ENCODE measurements at places on chromosomes 5 and 9. TPM values are rescaled to one million over a fixed set of nuclear protein-coding genes. Genes with fewer than 3 reads are reported as not detected.

GRCh38 chr5:151110992-151111391 is 30.2 kb upstream of the TNIP1 start:
- no peak for DNase-seq

GRCh38 chr5:13250464-13251291 is 693.8 kb downstream of the DNAH5 start:
- no peak for DNase-seq

DNA sequence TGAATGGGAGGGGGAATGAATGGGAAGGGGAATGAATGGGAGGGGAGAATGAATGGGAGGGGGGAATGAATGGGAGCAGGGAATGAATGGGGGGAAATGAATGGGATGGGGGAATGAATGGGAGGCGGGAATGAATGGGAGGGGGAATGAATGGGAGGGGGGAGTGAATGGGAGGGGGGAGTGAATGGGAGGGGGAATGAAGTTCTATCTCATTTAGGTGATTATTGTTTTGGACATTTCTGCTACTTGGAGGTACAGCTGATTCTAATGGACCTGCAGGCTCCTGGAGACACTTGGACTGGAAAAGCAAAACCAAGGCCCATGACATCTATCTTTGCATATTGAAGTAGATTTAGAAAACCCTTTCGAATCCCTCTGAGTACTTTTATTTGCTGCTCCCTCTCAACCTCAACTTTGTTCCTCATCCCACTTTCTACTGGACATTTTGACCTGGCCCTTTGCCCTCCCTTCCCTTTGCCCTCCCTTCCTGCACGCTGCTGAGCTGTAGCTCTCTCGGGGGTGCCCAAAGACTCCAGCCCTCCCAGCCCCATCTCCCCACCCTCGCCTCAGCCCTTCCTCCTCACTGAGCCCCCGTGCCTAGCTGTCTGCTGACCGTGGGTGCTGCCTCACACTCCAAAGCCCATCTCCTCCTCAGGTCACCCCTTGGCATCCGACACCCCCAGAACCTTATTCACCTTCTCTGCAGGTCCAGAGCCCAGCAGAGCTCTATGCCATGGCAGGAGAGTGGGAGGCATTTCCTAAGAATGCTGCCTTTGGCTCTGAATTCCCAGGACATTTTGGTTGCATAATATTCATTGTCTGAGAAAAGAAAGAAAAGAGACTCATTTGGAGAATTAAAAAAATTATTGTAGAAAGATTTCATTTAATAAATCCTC is 19.9 kb upstream of the LPCAT1 start:
- no peak for DNase-seq

GRCh38 chr5:161094411-161094810 is 242.4 kb upstream of the ATP10B start:
- no peak for DNase-seq

The PCDHAC2 gene
- total RNA-seq: 5.4 TPM

The LHX2 gene
- not detected for total RNA-seq

The SRD5A1 gene
- 31.3 TPM for total RNA-seq
